ENCODE measurements at places on chromosomes 2 and 18.

DNA sequence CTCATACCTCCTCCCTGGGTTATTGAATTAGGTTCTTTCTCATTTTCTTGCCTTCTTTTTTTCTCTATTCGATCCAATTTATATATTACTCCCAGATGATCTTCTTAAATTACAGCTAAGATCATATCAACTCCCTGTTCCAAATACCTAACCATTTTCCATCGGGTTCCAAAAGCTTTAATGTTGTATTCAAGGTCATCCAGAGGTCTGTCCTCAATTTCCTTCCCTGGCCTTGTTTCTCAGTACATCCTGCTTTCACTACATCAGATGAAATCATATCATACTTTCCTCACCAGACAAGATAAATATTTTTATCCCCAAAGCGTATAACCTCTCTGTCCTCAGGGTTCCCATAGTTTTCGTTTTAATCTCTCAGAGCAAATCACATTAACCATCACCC, 36.3 kb upstream of the GREB1L start:
- no peak for DNase-seq

GRCh38 chr2:40168032-40168431, 283.9 kb downstream of the SLC8A1 start:
- DNase-seq, result no peak

DNA sequence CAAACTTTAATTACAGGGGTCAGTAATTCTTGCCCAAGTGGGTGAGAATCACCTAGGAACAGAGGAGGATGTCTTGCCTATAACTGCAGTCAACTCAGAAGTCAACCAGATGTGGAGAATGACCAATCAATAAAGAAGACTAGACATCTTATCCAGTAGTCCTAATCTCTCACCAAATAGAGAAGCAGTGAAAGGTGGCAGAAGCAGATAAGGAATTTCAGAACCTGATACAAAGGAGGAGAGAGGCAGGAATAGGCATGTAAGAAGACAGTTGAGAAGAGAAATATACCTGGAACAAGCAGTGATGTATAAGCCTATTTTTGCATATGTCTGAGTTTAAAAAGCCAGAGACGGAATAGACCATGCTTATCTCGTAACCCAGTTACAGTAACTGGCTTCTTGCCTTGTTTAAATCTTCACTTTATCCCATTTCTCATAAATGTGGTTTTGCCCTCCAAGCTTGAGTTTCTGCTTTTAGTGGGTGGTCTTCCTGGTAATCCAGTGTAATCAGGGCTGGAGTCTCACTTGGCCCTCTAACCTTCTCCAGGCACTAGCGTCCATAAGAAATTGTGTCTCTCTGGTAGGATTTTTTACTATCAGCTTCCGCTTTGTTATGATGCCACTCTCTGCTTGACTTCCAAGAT, 401.0 kb downstream of the SUCLG1 start:
- DNase-seq, result no peak

DNA sequence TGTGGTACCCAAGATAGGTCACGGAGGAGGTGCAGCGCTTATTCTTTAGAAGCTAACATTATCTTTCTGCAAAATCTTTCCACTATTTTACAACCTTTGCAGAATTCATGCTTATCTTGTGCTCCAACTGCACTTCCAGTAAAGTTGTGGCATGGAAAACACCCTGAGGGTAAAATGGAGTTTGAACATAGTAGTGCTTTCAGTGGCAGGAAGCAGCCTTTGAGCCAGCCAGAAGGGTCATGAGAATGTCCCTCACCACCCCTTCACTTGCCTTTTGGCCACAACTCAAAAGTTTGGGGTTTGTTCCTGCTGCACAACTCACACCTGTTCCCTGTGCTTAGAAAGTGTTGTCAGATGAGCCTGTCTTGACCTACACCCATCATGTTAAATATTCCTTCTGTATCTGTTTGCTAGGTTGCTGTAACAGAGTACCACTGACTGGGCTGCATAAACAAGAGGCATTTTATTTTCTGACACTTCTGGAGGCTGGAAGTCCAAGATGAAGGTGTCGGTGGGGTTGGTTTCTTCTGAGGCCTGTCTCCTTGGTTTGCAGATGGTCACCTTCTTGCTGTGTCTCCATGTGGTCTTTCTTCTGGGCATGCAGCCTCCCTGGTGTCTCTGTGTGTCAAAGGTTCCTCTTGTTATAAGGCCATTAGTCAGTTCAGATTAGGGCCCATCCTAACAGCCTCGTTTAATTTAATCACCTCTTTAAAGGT, 194.1 kb downstream of the SMAD7 start:
- DNase-seq, result no peak

- DNase-seq, result no peak
Measured at GRCh38 chr2:79640001-79640400, 127.2 kb downstream of the CTNNA2 start.

DNA sequence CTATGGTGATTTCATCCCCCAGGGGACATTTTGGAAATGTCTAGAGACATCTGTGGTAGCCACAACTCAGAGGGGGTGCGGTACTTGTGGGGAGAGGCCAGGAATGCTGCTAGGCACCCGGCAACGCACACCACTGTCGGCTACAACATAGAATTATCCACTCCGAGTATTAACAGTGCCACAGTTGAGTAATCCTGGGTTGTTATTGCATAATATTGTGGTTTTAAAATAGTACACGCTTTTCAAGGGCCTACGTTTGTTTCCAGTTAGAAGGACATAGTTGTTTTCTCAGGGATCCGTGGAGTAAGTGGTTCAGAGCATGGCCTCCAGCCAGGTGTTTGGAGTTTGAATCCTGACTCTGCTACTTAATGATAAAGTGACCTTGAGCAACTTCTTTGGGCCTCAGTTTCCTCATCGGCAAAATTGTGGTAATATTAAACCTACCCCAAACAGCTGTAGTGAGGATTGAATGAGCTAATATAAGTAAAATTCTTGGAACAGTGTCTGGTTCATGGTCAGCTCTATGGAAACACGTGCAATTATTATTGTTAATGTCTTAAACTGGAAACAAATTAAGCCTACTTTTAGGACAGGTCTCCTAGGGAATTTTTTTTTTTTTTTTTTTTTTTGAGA, 24.5 kb downstream of the CYP27A1 start:
- DNase-seq, result no peak

GRCh38 chr2:132975193-132976105, 305.4 kb upstream of the LYPD1 start:
- DNase-seq, result no peak

- DNase-seq, result no peak
Measured at GRCh38 chr2:196971574-196972279, 45.2 kb upstream of the PGAP1 start.

DNA sequence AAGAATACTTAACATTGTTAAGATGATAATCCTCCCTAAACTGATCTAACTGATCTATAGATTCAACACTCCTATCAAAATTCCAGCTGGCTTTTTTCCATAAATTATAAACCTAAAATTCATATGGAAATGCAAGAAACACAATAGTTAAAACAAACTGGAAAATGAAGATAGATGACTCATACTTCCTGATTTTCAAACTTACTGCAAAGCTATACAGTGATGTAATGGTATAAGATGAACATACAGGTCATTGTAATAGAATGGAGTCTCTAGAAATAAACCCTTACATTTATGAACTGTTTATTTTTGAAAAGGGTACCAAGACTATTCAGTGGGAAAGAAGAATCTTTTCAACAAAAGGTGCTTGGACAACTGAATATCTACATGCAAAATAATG, 32.3 kb downstream of the UBXN4 start:
- no peak for DNase-seq

DNA sequence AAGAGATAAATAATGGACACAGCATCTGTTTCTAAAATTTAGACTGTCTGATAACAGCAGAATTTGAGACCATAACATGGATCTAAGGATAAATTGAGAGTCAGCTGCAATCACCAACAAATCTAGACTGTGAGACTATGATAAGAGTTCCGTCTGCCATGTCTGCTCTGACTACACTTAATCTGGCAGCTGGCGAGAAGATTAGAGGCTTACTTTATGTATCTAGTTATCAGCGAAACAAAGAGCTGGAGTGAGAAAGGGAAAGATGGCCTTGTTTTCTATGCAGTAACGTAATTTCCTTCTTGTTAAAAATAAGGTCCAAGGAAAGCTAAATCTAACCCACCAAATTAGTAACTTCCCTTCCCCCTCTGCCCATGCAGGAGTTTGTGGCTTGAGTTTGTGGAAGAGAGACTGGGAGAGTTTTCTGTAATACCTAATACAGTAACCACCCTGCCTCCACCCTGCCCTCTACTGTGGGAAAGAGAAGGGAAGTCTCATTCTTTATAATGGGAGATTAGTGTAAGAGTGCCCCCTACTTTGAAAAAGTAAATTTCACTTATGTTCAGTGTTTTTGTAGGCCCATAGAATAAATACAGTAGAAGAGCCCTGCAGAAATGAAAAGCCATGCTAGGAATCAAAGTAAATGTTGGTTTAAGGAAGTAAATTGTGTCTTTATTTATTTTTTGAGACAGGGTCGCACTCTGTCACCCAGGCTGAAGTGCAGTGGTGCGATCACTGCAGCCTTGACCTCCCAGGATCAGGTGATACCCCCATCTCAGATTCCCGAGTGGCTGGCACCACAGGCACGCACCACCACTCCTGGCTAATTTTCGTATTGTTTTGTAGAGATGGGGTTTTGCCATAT, 27.5 kb downstream of the EML4 start:
- DNase-seq, result no peak

GRCh38 chr18:10205151-10205550, 249.3 kb upstream of the APCDD1 start:
- DNase-seq, result no peak

DNA sequence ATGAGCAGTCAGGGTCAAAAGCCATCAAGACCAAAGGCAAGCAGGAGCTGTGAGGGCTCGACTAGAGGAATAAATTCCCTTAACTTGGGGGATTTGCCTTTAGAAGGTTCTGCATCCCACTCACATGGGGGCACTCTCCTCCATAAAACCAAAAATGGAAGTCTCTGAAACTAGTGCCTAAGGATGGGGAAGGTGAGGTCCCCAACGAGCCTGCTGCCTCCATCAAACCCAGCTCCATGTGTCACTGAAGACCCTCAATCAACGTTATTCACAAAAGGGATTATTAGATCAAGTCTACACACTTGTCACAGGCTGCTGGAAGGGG, 254.9 kb upstream of the NCKAP5 start:
- no peak for DNase-seq

DNA sequence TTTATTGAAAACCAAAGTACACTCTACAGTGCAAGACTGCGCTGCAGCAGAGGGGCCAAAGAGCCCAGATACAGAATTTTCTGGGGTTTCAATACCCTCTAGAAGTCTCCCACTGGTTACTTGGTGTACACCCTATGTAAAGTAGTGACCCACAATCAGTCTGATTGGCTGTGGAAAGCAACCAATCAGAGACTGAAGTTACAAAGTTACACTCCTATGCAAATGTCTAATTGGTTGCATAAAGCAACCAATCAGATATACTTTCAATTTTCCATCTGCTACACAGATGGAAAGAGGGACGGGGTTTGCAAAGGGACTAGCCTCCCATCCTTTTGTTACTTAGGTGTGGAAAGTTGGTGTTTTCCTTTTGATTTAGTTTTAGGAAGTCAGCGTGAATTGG, 198.9 kb upstream of the SH3BP4 start:
- DNase-seq, result no peak

DNA sequence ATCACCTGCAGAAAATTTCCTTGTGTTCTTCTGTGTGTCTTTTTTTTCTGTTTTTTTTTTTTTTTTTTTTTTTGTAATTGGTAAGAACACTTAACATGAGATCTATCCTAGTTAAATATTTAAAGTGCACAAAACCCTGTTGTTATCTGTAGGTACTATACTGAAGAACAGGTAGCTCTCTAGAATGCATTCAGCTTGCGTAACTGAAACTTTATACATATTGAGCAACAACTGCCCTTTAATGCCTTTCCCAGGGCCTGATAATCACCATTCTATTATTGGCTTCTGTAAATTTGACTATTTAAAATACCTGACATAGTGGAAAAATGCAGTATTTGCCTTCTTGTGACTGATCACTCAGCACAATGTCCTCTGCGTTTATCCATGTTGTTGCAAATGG, 701.8 kb downstream of the SUCLG1 start:
- no peak for DNase-seq

DNA sequence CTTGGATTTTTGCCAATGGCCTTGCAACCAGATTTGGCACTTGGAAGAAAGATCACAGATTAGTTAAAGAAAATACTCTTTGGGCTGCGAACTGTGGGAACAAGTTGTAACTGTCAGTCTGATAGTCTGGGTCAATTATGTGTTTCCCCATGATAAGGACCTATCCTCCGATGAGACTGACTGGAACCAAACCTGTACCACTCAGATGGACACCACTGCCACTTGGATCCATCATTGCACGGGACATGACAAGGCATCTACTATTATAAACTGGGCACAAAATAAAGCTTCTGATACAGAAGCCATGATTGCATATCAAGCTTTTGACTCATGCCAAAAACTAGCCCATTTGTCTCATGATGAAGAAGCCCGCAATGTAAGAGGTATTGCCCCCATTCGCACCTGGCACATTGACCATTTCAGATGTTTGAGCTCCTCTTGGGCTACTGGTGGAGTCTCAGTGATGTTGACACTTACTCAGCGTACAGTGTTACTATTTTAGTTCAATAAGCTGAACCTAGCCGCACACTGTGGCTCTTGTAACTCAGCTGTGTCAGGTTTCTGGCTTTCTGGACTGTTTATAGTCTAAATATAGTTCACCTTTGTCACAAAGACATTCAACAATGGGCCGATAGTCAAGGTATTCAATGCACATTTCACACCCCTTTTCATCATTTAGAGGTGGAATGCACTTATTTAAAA, 179.8 kb upstream of the RBBP8 start:
- DNase-seq, result no peak

DNA sequence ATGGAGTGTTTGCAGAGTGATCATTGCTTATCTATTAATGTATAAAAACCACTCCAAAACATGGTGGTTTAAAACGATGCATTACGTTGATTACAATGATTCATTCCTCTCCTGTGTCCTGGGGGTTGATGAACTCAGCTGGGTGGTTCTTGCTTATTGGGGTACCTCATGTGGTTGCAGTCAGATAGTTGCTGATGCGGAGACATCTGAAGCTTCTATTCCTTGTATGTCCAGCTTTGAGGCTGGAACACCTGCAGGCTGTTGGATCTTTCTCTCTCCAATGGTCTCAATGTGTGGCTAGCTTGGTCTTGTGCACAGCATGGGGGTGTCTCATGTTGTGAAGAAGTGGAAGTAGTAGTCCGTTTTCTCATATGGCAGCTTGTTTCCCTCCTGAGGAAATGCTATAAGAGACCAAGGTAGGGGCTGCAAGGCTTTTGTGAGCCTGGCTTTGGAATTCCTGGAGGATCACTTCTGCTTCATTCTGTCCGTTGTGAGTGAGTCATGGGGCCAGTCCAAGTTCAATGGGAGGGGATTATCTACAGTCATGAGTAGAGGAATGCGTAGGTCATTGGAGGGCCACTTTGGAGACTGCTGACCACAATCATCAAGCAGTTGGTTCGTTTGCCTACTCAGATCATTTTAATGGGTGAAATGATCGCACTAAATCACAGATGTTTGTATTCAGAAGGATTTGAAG, 601.0 kb downstream of the SLC4A3 start:
- DNase-seq, result no peak

Data from cardiac septum (tissue), 1 donor.